ENCODE measurements at places on chromosomes 6 and 20.

GRCh38 chr6:31020057-31020456 lies 9.8 kb downstream of the MUC22 start:
- no peak for DNase-seq

DNA sequence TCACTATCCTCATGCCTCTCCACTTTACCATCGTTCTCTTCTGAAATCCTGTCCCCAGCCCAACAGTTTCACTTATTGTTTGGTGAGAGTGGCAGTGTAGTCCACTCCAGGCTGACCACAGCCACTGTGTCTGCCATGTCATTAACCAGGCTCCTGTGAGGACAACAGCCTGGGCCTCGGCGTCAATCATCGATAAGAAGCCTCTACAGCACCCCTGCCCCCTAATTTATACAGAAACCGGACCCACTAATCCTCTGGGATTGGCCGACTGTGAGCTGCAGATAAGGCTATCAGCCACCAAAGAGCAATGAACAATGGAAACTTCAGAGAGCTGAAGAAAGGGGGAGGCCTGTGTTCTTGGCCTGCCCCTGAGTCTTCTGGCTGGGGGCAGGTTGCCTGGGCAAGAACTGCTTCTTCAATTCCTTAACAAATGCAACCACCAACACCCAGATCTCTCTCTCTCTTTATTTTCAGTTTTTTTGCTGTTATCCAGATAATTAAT lies 3.4 kb downstream of the EGFL8 start:
- DNase-seq, result no peak

DNA sequence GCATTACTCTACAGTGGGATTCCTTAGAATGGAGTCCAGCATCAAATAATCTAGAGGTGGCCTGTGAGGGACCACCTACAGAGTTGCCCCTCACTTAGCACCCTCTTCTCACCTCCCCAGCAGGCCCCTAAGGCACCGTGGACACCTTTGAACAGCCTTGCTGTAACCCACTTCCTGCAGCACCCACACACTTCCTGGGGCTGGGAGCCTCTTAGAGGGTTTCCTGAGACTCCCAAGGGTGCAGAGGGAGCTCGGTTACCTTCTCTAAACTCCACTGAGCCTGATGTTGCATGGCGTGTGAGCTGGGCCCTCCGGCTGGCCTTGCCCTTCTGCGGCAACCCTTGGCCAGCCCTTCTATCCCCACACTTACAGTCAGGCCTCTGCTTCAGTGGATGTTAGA lies 7.3 kb upstream of the SIRPG start:
- DNase-seq, result peak; percentile 53

DNA sequence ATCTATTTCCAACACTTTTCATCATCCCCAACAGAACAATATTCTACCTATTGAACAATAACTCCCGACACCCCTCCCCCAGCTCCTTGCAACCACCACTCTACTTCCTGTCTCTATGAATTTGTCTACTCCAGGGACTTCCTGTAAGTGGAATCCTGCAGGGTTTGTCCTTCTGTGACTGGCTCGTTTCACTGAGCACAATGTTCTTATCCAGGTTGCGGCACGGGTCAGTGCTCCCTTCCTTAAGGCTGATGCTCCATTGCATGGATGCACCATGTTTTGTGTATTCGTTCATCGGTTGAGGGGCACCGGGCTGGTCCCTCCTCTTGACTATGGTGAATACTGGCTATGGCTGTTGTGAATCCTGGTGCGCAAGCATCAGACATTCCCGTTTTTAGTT lies 163.2 kb downstream of the TBXT start:
- no peak for DNase-seq

GRCh38 chr6:108771421-108771820 lies 76.8 kb upstream of the ARMC2 start:
- DNase-seq, result no peak

GRCh38 chr6:113370508-113371502 lies 486.3 kb upstream of the MARCKS start:
- DNase-seq, result no peak

GRCh38 chr20:10730629-10731183 lies 56.9 kb upstream of the JAG1 start:
- no peak for DNase-seq

DNA sequence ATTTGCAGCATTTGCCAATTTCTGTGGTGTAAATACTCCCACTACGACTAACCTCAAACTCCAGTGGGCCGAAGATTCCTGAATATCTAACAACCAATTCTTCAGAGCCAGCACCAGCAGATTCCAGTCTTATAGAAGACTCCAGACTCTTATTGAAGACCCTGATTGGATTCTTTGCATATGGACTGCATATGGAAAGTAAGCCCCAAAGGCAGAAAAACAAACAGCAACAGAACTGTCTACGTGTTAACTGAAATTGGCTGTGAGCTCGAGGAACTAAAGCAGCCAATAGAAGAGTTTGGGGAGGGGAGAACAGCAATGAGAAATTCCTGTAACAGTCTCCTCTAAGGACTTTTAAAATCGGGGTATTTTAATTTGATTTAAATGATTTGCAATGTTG lies 19.7 kb upstream of the NRSN1 start:
- no peak for DNase-seq

GRCh38 chr6:158517581-158517980 lies 42.3 kb upstream of the TMEM181 start:
- DNase-seq, result no peak

- no peak for DNase-seq
Observed at GRCh38 chr6:146287691-146288369, 255.8 kb upstream of the RAB32 start.

DNA sequence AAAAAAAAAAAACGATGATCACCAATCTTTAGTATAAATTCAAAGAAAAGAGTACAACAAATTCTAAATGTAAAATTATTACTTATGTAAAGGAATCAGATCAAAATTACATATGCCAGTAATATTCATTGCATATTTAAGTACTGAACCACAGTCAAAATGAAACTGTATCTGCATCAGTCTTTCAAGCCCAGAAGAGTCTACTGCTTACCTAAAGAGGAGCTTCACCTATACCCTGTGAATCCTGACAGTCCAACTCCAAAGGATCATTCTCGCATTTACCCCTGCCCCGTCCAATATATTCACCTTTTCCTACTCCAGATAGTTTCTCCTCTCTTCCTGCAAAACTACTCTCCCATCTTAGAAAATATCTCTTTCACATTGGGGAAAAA lies 9.2 kb downstream of the ATG5 start:
- no peak for DNase-seq

GRCh38 chr6:96795481-96795880 lies 41.8 kb downstream of the GPR63 start:
- no peak for DNase-seq

DNA sequence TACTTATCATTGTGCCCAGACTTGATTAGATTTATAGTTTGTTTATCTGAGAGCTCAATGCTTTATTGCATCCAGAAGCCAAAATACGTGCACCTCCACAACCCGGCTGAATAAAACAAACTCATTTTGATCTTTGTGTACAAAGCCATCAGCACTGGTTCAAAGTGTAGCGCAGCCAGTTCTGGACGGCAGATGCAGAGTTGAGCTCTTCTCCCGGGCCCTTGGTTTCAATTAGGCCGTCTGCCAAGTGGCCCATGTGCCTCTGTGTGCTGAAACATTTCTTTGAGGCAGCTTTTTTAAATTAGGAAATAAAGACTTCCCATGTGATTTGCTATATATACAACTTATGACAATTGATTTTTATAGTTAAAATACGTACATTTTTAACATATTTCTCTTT lies 96.2 kb upstream of the RSPO3 start:
- DNase-seq, result no peak

- DNase-seq, result no peak
Observed at GRCh38 chr6:99393366-99393697, 663 bp downstream of the COQ3 start.

DNA sequence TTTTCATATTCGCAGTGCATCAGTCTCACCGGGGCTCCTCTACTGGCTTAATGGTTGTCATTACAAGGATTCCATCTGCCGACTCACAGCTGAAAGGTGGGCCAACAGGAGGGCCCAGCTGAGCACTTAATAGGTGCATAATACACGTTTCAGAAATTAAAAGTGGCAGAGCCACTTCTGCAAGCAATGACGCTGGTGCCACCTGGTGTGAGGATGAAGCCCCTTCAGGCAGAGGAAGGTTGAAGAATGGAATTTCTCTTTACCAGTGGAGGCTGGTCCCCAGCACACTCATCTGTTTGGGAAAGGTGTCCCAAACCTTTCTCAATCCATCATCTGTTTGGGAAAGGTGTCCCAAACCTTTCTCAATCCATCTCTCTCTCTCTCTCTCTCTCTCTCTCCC lies 8.2 kb upstream of the STMND1 start:
- DNase-seq, result no peak

DNA sequence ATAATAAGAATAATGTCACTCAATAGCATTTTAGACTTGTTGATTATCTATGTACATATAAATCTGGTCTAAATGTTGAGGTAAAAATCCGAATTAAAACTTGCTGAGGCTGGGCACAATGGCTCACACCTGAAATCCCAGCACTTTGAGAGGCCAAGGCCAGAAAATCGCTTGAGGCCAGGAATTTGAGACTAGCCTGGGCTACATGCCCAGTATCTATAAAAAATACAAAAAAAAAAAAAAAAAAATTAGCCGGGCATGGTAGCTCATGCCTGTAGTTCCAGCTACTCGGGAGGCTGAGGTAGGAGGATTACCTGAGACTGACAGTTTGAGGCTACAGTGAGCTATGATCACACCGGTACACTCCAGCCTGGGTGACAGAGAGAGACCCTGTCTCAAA lies 34.2 kb upstream of the SUPT3H start:
- DNase-seq, result no peak

GRCh38 chr6:119327810-119328209 lies 21.8 kb downstream of the MAN1A1 start:
- DNase-seq, result no peak

GRCh38 chr6:132161283-132161682 lies 210.1 kb upstream of the CCN2 start:
- DNase-seq, result no peak

DNA sequence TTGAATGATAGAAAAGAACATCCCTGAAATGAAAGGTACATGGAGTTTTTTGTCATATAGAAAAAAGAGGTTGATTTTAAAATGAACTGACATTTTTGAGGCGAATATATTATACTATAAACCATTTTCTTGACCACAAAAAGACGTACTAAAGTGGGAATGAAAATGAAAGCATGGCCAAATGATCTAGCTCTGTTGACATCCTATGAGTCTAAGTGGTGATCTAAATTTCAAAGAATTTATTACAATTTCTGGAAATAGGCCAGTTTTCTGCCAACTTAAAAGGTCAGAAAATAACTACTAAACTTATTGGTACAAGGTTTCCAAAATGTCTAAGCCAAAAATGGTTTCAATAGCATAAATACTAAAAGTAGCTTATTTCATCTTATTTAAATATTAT lies 536.8 kb downstream of the EYS start:
- DNase-seq, result no peak
